Stimulated activated CD4-positive, alpha-beta T cell treated with anti-CD3 and anti-CD28 coated beads, Interleukin-1b, Interleukin-23, amount 100 ng/mL, for 4 hours (primary cell): ENCODE measurements at places on chromosomes 3 and 15.

DNA sequence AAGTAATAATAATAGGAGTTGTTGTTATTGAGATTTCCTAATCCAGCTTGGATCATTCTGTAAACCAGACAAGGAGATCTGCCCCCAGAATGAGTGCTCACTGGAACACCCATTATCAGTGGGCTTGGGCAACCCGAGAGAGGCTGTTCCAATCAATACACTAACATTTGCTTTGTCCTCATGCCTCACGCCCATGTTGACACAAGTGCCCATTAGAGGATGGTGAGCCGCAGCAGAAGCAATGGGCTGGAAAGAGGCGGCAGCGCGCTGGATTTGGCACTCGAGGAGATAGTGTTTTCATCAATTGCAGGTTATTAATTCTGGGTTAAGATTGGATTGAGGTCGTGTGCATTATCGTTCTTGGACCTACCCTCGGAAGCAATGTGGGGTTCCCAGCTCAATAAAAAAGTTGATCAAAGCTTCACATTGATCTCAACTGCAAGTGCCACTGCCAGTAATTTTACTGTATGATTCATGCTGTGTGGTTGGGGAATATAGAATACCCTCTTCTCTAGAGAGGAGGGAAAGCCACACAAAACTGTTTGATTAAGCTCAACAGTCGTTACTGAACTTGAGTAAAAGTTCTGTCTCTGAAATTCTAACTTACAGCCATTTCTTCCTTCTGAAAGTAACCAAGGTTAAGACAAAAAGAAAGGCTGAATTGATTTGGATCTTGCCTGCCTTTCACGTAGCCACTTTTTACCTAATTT is 15.7 kb downstream of the LYZL4 start:
- DNase-seq = no peak

GRCh38 chr3:51400166-51400565 is 9.1 kb downstream of the RBM15B start:
- DNase-seq = no peak

DNA sequence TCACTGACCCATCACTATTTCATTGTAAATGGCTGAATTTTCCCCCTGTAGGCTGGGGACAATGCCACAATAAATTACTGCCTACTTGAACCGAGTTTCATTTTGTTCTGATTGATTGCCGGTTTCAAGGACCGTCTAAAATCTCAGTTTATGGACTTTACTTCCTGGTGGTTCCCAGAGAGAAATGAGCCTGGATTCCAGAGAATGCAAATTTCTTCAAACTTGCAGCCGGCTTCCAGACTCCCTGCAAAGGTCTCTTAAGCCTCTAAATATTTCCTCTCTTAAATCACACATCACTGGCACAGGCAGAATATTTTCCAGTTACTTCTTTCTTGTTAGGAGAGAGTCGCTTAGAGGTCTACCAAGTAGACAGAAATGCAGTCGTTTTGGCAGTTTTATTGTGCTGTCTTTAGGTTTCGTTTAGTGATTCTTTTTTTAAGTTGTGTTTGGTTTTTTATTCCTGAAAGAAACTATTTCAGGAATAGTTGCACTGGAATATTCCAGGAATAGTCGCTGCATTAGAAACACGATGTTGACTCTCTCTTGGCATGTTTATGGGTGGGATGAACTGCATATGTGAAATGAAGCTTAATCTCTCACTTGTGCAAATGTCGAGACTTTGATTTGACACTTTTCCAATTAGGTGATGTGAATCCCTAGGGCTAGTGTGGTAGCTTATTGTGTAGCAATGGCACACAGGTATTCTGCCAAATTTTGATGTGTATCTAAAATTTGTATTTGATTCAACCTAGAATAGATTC is 284.1 kb upstream of the NR2E3 start:
- DNase-seq = no peak

DNA sequence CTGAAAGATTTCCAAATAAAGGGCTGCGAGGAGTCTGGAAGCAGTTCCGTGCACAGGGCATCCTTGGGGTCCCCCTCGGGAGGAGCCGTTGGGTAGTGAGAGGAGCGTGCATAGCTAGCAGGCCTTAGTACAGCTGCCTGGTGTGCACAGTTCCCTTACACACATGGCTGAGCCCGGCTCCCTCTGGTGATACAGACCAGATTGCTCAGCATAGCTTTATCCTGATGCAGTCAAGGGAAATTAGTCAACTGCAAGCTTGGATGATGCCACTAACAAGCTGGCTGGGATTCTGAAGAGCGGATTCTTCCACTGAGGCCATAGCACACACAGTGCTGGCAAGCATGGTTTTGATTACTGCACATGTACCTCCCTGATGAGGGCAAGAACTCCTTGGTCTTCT is 349.4 kb downstream of the LRTM1 start:
- DNase-seq = no peak

GRCh38 chr3:71244153-71244825 is 339.2 kb downstream of the FOXP1 start:
- DNase-seq = no peak

GRCh38 chr3:38136393-38136776 is 542 bp downstream of the ACAA1 start:
- DNase-seq = no peak

- no peak for DNase-seq
Observed at GRCh38 chr3:155388417-155388816, 94.9 kb upstream of the STRIT1 start.

DNA sequence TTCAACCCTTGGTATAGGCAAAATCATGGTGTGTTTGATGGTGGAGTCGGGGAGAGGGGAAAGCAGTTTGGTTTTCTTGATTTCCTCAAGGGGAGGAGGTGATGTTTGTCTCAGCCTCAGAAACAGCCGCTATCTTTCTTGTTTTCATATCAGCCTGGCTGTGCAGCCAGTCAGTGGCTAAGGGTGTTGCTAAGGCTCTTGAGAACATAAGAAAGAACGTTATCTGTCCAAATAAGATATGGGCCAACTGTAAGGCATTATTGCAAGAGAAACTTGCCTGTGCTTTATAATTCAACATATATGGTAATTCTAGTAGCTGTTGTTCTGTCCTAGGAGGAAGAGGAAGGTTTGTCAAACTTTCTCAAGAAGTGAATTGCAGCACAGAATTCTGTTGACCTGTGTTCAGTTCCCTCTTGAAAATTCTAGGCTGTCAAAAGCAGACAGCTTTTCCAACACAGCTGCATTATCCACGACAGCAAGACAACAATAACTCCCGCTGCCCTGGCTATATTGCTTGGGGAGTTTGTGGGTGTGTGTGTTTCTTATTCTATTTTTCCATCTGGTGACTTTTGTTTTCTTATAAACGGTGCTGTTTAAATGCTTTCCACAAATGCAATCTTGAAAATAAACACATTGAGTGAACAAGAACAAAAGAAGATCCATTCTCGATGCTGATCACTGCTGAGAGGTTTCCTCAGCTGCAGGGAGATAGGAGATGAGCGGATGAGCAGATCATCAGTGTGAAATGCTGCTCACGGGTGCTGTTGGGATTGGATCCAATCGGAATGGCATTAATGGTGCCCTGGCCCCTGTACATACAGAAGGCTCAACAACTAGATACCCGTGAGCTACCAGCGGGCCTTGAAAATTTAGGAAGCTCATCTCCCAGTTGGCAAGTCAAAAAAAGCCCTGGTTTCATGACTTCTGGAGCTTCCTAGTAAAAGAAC is 90.8 kb upstream of the TNFAIP8L3 start:
- no peak for DNase-seq

DNA sequence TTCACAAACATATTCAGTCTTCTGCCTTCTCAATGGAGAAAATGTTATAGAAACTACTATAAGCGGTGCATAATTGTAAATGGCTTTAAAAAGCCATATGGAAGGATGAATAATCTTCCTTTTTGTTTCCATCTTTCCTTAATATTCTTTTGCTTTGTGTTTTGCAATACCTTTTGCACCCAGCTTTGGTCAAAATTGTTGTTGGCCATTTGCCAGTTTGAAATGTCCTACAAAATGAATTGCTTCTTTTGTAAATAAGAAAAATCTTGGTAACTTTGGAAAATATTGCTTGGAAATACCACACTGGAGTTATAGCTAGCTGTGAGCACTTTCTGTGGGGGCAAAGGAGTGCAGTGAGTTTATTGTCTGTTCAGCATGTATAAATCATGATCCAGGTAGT is 93.5 kb upstream of the NR2F2 start:
- no peak for DNase-seq

GRCh38 chr3:180802837-180803236 is 109.6 kb upstream of the FXR1 start:
- DNase-seq = no peak

- no peak for DNase-seq
Observed at GRCh38 chr15:70768257-70768883, 5.0 kb upstream of the UACA start.

DNA sequence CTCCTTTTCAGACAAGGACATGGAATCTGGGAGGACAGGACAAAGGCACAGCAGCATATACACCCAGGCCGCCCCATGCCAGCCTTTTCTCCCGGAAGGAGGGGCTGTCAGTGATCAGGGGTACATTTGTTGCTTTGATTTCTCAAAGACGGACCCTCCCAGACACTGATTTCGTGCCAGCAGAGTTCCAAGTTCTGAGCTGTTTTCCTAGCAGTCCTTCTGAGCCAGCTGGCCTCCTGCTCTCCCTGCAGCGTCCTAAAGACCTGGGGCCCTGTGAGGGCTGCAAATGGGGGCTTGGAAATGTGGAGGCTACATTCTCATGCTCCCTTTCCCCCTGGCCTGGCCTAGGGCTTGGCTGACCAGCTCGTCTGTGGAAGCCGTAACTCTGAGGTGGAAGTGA is 22.3 kb downstream of the CTSH start:
- DNase-seq = no peak

- DNase-seq = no peak
Observed at GRCh38 chr15:79450648-79451047, 18.5 kb downstream of the MINAR1 start.

- no peak for DNase-seq
Observed at GRCh38 chr3:90184861-90185260, 1077.4 kb downstream of the EPHA3 start.

DNA sequence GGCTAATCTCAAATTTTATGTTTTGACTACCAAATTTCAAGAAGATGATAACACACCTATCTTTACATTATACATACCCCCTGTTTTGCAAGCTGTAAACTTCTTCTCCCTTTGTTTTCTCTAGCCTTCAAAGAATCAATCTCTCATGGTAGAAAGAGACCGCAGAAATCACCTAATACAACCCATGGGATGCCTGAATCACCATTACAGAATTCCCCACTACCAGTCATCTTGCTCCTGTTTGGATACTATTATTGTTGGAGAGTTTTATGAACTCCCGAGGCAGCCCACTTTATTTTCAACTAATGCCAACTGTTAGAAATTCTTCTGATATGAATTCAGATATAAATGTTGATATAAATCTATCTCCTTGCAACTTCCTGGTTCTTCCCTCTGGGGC is 110.9 kb downstream of the FRMD5 start:
- DNase-seq = no peak

DNA sequence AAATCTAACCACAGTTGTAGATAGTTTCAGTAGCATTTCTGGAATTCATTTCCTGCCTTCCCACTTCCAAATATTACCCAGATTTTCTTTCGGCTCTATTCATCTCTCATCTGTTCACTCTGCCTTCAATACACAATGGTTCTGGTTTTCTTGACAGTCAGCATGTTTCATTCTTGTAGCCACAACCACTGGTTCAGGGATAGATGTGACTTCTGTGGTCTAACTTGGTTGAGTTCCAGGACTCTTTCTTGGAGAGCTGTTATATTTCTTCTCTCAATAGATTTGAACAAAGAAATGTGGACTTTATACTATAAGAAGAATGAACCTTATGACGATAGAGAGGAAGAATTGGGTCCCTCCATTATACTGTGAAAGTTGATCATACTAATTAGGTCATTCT is 228.8 kb downstream of the NSUN3 start:
- DNase-seq = no peak

DNA sequence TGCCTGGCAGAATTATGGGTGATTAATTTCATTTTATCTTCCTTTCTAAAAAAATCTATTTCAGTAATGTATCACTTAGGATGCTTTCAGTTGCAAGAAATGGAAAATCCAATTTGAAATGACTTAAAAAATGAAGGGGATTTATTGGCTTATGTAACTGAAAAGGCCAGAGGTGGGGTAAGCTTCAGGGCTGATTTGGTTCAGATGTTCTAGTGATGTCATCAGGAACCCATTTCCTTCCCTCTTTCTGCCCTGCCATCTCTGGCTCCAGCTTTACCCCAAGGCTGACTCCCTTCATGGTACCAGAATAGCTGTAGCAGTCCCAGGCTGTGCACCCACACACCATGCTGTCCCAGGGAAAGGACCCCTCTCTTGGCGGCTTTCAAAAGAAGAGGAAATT is 18.5 kb upstream of the REC114 start:
- no peak for DNase-seq

DNA sequence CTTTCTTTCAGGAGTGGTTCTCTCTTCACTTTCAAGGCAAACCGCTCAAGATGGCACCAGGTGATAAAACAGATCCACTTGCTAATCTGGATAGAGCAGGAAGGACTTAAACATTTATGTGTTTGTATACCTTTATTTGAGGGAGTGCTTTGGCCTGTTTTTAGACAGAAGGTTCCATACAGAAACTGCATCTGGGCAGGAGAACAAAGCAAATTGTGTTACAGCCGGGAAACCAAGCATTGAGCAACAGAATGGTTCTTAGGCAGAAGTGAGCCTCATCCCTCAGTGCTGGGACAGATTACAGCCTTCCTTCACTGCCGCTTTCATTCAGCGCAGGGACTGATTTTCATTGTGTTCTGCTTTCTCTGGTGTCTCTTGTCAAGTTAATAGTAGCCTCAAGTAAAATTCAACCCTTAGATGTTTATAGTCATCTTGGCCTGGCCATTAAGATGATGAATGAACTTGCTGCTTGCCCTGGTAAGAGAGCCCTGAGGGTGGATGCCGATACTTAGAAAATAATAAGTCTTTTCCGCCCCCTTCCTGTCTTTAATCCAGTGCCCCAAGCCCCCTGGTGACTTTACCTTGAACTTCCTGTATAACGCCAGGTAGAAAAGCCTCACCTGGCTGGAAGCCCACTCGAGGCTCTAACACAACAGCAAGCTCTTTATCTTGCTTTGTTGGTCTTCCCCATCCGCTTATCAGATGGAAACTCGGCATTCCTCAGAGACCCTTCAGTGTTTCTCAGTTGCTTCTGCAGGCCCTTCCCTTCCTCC is 168.0 kb upstream of the CTDSPL start:
- DNase-seq = no peak

GRCh38 chr3:38811822-38812221 is 4.2 kb downstream of the SCN10A start:
- no peak for DNase-seq

- no peak for DNase-seq
Observed at GRCh38 chr3:154889227-154889634, 190.9 kb upstream of the MME start.

- peak; percentile 39 for DNase-seq
Observed at GRCh38 chr15:92069308-92070250, 216.1 kb downstream of the SLCO3A1 start.

- no peak for DNase-seq
Observed at GRCh38 chr3:49563040-49563578, 8.8 kb downstream of the BSN start.

GRCh38 chr15:27757052-27757451 is 342.1 kb downstream of the OCA2 start:
- no peak for DNase-seq

GRCh38 chr3:141940194-141940776 is 63.8 kb downstream of the ATP1B3 start:
- no peak for DNase-seq
